Suppressor macrophage treated with lipopolysaccharide for 1 hour (primary cell): ENCODE measurements at places on chromosomes 16 and 17.

DNA sequence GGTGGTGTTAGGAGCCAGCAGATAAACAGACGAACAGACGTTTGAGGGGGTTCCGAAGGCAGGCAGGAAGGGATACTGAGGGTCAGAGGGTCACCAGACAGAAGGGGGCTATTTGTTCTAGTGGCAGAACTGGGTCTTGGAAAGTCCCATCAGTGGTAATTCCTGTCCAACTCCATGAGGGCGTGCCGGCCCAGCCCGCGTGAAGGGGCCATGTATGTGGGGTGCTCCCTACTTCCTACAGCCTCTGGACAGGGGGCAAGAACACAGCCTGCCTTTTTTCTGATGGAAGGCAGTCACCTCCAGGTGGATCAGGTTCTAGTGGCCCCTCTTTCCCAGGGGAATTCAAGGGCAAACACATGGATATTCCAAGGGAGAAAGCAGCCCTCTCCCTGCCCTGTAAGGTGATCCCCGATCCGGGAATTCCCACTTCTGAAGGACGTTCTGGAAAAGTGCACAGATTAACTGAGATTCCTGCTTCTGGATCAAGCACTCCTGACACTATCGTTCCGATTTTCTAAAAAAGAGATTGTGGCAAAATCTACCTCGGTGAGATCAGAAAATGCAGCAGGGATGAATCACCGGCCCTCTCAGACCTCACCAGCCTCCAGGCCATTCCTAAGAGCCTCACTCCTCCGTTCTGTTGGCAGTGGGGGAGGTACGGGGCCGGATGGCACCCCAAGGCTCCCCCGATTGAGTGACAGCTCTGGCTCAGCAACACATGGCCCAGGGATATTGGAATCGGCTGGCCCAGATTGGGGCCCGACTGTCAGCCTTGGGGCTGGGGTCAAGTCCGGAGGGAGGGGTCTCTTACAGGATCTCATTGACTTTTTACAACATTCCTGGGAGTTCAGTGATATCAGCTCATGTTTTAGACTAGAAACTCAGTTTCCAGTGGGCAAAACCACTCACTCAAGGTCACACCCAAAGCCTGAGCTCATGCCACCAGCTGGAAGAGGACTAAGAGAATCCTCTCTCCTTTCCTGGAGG lies 12.4 kb downstream of the STX1B start:
- peak; percentile 30 for DNase-seq

- DNase-seq: no peak
Measured at GRCh38 chr17:37702598-37702997, 42.3 kb downstream of the HNF1B start.

GRCh38 chr17:51056813-51057510 lies 63.7 kb downstream of the SPAG9 start:
- DNase-seq: peak; percentile 34

GRCh38 chr17:50354198-50354597 lies 8.3 kb downstream of the XYLT2 start:
- DNase-seq: no peak
